ENCODE measurements at places on chromosomes 7 and 10.

GRCh38 chr10:30806850-30807249, 177.3 kb upstream of the LYZL2 start:
- DNase-seq = no peak

DNA sequence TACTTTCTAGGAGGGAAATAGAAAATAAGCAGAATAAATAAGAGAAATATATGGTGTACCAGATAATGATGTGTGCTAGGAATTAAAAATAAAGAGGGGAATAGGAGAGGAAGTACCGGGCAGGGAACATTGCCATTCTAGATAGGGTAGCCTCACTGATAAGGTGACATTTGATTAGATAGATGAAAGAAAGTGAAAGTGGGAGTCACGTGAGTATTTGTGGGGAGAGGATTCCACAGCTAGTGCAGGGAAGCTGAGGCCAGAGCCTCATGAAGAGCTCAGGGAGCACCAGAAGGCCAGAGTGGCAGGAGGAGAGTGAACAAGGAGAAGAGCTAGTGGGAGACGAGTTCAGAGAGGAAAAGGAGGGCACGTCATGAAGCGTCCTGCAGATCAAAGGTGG, 49.1 kb downstream of the CDHR3 start:
- no peak for DNase-seq

GRCh38 chr10:32940321-32941301, 17.4 kb downstream of the ITGB1 start:
- peak; percentile 20 for DNase-seq

DNA sequence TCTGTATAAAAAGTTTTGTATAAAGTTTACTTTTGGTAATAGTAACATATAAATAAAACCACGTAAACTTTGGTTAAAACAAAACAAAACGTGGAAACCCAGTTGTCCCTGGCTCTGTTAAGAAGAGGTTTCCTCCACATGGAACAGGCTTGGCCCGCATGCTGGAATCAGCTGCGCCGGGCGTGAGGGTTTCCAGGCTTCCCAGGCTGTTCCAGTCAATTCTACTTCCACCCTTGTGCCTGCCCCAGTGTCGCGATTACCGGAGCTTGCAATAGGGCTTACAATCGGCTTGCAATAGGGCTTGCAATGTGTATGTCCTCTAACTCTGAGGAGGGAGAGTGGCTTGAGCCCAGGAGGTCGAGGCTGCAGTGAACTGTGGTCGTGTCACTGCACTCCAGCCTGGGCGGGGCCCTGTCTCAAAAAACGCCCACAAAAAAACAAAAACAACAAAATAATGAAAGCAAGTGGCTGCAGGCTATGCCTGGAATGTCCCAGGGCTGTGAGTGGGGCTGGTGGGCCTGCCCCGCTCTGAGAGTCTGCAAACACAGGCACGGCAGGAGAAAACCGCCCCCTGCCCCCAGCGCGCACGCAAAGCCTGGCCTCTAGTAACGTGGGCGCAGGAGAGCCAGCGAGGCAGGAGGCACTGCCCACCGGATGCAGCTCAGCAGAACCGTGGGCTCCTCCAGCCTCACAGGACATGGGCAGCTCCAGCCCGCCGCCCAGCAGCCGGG, 16.3 kb downstream of the CYP2W1 start:
- DNase-seq = no peak

Data from MV-4-11 (cell line).